ENCODE measurements at places on chromosomes 5 and 9. TPM values are rescaled to one million over a fixed set of nuclear protein-coding genes. Genes with fewer than 3 reads are reported as not detected.

Gene CDH6
- total RNA-seq: not detected

Gene IRGM
- not detected for total RNA-seq

Gene PDCD1LG2
- total RNA-seq: 22.9 TPM

Gene LRRC19
- not detected for total RNA-seq

Gene NR3C1
- total RNA-seq: 44.7 TPM

Gene PCYOX1L
- total RNA-seq: 7.0 TPM

Gene ANKRD18B
- total RNA-seq: 10.9 TPM

Gene ACOT12
- not detected for total RNA-seq

Gene FBP2
- total RNA-seq: not detected

Gene NTNG2
- 0.03 TPM for total RNA-seq

Gene ZBTB6
- total RNA-seq: 10.3 TPM

Gene KCNMB1
- total RNA-seq: not detected

Gene EQTN
- 0.27 TPM for total RNA-seq

Gene ZNF883
- 3.3 TPM for total RNA-seq

Gene KCTD16
- total RNA-seq: not detected

Gene MYMK
- not detected for total RNA-seq

Gene MLLT3
- total RNA-seq: 16.9 TPM

Gene EPB41L4B
- 6.5 TPM for total RNA-seq

Gene ADAMTS2
- not detected for total RNA-seq

Gene IL6ST
- total RNA-seq: 78.4 TPM

Gene F2RL2
- 0.04 TPM for total RNA-seq

Gene FAM221B
- total RNA-seq: not detected

Gene DENND1A
- total RNA-seq: 16.2 TPM

Gene GPRIN1
- total RNA-seq: 16.9 TPM

Gene LAMC3
- not detected for total RNA-seq

Gene TAF1L
- not detected for total RNA-seq

Gene TMC1
- total RNA-seq: not detected

Gene FRMPD1
- 0.03 TPM for total RNA-seq

Gene ANKRD55
- total RNA-seq: not detected
